ENCODE measurements at places on chromosomes 6 and 20.

GRCh38 chr6:139568151-139568955, 193.9 kb upstream of the CITED2 start:
- no peak for DNase-seq

- DNase-seq: no peak
These were observed 43.5 kb downstream of the AGPAT4 start for GRCh38 chr6:161230339-161230738.

DNA sequence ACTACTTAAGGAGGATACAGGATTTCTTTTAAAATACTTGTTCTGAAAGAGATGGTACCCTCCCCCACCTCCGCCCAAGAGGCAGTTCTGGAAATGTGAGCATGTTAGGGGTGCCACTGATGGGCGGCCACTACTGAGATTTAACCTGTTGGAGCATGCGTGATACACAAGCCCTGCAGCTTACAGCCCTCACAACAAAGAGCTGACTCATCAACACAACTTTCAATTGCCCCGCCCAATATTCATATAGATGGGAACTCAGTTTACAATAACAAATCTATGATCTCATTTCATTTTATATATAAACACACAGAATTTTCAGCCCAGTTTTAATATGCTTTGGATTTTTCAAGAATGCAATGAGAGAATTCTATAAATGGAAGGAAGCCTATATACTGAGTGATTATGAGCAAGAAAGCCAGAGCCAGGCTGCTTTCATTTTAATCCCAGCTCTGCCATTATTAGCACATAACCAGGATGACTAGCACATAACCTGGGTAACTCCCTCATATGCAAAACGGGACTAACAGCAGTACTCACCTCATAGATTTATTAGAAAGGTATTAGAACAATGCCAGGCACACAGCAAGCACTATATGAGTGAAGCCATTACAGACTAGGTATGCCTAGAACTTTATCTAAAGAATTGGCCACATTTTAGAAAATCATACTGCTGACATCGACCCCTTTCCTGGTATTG, 45.6 kb upstream of the IPCEF1 start:
- no peak for DNase-seq

DNA sequence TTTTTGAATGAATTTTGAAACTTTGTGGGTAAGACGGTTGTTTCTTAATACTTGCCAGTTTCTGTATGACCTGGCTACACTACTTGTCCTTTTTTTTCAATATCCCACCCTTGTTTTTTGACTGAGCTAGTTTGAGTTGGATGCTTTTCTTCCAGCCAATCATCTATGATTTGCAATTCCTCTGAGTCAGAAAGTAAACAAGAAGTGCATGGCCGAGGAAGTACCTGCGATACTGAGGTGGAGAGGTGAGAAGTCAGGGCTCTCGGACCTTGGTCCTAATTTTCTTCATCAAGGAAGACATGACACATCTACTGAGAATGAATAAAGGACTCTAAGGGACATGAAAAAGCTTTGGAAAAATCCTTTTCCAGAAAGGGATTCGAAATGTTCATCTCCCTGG, 185.7 kb downstream of the LINC00237 start:
- no peak for DNase-seq

GRCh38 chr6:132020138-132020581, 69.0 kb upstream of the CCN2 start:
- DNase-seq: no peak
